ENCODE measurements at places on chromosomes 2 and 18.

GRCh38 chr2:176650838-176651555 is 381.8 kb downstream of the MTX2 start:
- DNase-seq: no peak

- no peak for DNase-seq
Measured at GRCh38 chr2:236215761-236216333, 47.7 kb upstream of the GBX2 start.

DNA sequence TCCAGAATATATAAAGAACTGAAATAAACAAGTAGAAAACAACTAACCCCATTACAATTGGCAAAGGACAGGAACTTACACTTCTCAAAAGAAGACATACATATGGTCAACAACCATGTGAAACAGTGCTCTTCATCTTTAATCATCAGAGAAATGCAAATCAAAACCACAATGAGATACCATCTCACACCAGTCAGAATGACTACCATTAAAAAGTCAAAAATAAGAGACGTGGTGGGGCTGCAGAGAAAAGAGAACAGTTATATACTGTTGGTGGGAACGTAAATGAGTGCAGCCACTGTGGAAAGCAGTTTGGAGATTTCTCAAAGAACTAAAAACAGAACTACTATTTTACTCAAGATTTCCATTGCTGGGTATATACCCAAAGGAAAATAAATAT is 1696.3 kb upstream of the TMEFF2 start:
- no peak for DNase-seq

GRCh38 chr2:240564561-240565332 is 3.5 kb upstream of the RNPEPL1 start:
- no peak for DNase-seq

DNA sequence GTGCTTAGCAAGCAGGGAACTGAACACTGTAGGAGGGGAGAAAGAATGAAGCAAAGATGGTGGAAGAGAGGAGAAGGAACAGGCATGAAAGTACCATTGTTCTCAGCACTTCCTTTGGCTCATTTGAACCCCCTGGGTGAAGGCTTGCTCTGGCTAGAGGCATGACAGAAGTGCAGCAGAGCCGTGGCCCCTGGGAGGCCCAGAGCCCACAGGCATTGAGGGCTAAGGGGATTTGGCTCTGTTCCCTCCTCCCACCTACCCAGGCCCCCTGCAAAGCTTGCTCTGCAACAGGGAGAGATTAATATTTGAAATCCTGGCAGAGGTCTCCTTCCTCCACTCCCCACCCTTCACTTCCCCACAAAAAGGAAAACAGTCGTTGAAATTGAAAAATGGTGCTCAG is 262.6 kb downstream of the CELF4 start:
- no peak for DNase-seq

DNA sequence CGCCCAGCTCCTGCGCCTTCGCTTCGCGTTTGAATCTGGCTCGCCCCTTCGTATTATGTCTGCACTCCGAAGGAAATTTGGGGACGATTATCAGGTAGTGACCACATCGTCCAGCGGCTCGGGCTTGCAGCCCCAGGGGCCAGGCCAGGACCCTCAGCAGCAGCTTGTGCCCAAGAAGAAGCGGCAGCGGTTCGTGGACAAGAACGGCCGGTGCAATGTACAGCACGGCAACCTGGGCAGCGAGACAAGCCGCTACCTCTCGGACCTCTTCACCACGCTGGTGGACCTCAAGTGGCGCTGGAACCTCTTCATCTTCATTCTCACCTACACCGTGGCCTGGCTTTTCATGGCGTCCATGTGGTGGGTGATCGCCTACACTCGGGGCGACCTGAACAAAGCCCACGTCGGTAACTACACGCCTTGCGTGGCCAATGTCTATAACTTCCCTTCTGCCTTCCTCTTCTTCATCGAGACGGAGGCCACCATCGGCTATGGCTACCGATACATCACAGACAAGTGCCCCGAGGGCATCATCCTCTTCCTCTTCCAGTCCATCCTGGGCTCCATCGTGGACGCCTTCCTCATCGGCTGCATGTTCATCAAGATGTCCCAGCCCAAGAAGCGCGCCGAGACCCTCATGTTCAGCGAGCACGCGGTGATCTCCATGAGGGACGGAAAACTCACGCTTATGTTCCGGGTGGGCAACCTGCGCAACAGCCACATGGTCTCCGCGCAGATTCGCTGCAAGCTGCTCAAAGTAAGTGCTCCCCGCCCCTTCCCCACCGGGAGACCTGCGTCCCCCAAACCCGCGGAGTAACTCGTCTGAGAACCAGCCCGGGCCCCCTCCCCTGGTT is 453 bp downstream of the KCNJ3 start:
- DNase-seq: no peak

GRCh38 chr2:85902496-85902895 is 13.7 kb upstream of the ST3GAL5 start:
- no peak for DNase-seq

DNA sequence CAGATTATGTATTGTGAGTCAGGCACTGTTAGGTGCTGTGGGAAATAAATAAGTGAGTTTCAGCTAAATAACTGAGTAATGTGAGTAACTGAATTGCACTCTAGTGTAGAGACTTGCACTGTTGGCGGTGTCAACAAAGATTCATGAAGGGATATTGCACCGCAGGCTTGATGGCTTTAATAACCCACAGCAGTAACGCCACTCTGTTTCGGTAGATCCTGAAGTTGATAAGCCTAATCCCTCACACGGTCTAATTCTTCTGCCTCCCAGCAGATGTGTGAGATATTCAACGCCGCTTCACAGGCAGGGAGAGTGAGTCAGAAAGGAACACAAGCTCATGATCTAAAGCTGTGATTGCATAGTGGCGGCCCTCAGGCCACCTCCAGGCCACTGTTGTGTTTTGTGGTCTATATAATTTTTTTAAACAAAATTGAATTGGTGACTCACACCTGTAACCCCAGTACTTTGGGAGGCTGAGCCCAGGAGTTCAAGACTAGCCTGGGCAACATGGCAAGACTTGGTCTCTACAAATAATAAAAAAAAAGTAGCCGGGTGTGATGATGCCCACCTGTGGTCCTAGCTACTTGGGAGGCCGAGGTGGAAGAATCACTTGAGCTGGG is 94.3 kb downstream of the LIPG start:
- DNase-seq: no peak

DNA sequence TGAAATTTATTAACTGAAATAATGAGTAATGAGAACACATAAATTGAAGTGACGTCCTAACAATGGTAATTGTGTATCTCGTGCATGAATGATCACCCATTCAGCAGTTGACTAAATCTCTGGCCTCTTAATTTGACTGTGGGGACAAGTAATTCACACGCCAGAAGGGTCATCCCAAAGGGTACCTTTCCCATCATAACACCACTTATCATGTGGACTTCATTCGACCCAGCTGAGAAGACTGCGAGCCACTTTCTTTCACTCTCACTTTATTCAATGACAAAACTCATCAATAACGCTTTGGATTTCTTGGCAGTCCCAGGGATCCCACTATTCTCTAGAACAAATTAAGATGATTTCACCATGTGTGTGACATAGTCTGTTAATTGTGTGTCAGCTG is 62.7 kb upstream of the LYPD1 start:
- DNase-seq: no peak

- DNase-seq: peak; percentile 53
Measured at GRCh38 chr2:238108423-238109183, 8.5 kb downstream of the ESPNL start.

DNA sequence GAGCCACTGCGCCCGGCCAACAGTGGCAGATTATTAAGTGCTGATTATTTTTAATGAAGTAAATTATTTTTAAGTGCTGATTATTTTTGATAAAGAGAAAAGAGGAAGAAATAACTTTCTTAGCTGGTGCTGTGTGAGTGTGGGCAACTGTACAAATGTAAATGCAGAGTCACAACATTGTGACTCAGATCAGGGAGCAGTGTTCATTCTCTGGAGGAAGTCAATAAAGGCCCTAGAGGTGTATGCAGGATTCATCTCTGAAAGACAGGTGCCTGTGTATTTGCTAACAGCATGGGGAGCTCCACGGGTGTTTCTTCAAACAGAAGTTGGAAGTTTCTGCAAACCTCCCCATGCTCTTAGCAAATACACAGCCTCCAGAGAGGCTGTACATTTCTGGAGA is 6.2 kb downstream of the KRTCAP3 start:
- no peak for DNase-seq

DNA sequence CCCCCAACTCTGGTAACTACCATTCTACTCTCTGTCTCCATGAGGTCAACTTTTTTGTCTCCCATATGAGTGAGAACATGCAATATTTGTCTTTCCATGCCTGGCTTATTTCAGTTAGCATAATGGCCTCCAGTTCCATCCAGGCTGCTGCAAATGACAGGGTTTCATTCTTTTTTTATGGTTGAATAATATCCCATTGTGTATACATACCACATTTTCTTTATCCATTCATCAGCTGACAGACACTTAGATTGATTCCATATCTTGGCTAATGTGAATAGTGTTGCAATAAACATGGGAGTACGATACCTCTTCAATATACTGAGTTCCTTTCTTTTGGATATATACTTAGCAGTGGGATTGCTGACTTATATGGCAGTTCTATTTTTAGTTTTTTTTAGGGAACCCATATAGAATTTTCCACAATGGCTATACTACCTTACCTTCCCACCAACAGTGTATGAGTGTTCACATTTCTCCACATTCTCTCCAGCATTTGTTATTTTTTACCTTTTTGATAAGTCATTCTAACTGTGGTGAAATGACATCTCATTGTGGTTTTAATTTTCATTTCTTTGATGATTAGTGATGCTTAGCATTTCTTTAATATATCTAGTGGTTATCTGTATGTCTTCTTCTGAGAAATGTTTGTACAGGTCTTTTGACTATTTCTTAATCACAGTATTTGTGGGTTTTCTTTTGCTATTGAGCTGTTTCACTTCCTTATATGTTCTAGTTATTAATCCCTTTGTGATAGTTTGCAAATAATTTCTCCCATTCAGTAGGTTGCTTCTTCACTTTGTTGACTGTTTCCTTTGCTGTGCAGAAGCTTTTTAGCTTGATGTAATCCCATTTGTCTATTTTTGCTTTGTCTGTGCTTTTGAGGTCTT is 112.2 kb downstream of the SRBD1 start:
- no peak for DNase-seq

DNA sequence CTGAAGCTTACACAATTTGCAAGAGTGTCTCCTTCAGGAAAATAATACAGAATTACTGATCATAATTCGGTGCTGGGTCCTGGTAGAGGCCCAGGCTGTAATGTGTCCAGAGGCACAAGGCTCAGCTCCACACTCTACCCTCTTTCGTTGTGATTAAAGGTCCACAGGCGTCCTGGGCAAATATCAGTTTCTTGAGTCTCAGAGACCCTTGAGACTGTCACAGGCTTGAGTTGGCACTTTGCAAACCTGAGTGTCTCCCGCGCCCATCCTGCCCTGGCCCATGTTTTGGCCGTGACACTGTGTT is 46.9 kb upstream of the SMAD7 start:
- no peak for DNase-seq

DNA sequence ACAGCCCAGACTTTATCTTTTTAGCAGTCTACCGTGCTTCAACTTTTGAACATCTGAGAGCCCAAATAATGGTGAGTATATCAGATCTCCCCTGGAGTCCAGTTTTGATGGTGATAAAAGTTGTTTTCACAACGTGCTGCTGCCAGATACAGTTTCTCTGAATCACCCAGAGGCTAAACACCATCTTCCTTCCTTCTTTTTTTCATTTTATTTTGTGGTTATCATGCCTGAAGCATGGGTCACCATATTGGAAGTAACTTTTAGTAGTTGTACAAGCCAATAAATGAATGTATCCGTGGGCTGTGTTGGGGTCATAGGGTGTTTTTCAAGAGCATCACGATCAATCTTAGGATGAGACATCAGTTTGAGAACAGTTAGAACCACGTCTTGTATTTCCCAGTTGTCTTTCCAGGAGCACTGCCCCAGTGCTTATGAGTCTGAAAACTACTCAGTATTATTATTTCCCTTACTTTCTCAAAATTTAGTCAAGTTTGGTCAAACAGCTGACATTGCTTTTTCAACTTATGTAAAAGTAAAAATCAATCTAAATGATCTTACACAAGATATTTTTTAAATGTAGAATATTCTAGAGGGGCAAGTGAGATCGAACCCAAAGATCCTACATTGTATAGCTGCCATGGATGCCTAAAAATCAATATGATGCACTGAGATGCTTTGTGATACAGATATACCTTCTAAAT is 311.4 kb downstream of the CTNNA2 start:
- no peak for DNase-seq

GRCh38 chr2:193894081-193894480 is 1699.3 kb upstream of the TMEFF2 start:
- no peak for DNase-seq

DNA sequence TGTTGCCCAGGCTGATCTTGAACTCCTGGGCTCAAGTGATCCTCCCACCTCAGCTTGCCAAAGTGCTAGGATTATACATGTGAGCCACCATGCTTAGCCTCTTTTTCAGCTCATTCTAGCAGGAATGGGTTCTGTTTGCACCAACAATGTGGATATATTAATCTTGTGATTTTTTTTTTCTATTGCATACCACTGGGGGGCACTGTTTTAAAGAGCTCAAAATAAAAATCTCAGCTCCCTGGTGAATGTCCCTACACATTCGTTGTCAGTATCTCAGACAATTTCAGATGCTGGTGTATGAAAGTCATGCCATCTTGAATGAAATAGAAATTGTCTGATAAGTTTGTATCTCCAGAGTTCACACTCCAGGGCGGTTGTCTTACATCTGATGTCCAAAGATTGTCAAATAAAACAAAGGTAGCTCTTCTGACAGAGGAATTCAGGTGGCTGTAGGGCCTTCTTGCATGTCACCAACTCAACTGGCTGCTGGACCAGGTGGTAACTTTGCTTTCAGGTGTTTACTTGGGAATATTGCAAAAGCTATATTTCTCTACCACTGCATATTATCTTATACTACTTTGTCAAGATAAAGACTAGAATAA is 3.1 kb upstream of the MATN3 start:
- DNase-seq: no peak

GRCh38 chr2:111710085-111710484 is 173.9 kb downstream of the ANAPC1 start:
- DNase-seq: no peak

- no peak for DNase-seq
Measured at GRCh38 chr18:65372904-65373303, 377.9 kb upstream of the CDH7 start.

GRCh38 chr2:218858671-218859555 is 692 bp upstream of the WNT6 start:
- DNase-seq: no peak

DNA sequence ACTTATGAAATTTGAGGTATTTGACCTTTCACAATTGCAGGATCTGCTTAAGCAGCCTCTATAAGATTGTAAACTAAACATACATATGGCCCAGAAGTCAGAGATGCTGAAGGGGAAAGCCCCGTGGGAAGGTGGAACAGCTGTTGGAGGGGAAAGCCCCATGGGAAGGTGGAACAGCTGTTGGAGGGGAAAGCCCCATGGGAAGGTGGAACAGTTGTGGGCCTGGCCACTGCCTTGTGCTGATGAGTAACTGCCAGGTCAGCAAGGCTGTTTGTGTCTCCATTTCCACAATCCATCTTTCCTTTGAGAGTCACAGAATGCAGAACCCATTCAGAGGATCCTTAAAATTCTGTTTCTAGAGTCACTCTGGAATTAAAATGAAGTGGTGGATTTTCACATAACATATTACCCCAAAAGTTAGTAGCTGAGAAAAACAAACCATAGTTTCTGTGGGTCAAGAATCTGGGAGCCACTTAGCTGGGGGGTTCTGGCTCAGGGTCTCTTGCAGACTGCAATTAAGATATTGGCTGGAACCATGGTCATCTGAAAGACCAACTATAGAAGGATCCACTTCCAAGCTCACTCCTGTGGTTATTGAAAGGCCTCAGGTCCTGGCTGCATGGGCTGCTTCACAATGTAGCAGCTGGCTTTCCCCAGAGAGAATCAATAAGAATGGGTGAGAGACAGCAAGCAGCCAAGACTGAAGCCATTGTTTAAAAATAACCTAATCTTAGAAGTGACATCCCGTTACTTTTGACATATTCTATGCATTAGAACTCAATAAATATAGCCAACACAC is 86.6 kb upstream of the CAVIN2 start:
- no peak for DNase-seq

Data from GM12892 (cell line).